Caco-2 (cell line): ENCODE measurements at places on chromosomes 3 and 15.

DNA sequence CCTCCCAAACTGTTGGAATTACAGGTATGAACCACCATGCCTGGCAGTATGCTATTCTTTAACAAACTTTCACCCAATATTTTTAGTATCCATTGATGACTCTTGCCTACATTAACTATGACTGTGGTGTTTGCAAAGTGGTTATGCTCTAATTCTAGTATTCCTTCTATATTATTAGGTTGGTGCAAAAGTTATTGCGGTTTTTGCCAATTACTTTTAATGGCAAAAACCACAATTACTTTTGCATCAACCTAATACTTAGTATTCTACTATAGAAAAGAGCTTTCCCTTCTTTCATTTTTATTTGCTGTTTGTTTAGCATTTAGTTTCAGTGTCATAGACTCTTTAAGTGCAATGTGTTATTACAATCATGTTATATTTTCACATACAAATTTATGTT is 760.6 kb downstream of the NR2F2 start:
- no peak for DNase-seq

GRCh38 chr3:57992452-57993213 is 15.6 kb upstream of the FLNB start:
- peak; percentile 93 for DNase-seq

- DNase-seq: no peak
Measured at GRCh38 chr3:124558991-124559845, 171.0 kb upstream of the UMPS start.

DNA sequence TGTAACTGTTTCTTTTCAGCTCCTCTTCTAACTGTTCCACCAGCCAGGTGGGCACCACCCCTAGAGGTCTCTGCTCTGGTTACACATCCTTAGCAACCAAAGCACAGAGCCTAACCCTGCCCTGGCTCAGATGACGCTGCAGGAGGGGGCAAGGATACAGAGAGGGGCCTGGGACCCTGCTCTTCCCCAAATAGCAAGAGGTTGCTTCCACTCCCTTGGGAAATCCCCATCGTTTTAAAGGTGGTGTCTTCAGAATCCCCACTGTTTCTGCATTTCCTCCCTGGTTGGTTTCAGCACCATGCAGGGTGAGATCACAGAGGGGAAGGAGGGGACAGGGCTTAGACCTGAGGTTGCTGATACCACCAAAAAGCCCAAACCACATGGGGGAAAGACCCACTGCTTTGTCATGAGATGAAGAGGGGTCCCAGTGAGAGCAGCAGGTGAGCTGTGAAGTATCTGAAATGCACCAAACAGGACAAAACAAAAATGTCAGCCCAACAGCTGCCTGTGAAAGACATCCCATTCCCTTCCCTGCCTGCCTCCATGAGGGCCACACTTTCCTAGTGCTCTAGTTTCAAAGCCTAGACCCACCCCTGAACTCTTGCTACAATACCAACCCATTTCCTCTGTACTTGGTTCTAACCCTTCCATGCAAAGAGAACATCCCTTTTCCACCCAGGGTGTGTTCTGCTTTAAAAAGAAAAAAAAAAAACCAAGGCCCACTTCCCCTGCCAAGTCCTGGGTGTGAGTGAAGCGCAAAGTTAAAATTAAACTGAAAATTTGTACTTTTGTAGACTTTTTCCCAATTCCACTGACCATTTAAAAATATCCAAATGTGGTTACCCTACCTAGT is 29.0 kb downstream of the ANP32A start:
- DNase-seq: no peak

DNA sequence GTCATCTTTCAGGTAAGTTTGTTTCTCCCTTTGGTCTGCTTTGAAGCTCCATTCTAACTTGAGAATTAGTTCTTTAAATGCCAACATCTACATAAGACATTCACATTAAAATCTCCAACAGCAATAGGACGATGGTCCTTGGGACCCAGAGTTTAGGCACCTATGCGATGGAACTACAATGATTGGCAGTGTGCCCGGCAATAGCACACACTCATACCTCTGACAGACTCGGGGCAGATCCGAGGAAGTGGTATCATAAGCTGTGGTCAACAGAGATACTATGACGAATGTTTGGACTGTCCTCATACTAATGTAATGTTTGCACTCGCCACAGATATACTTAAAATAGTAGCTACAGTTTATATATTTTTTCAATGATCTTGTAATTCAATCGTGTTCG is 34.2 kb upstream of the NR2F2 start:
- no peak for DNase-seq

DNA sequence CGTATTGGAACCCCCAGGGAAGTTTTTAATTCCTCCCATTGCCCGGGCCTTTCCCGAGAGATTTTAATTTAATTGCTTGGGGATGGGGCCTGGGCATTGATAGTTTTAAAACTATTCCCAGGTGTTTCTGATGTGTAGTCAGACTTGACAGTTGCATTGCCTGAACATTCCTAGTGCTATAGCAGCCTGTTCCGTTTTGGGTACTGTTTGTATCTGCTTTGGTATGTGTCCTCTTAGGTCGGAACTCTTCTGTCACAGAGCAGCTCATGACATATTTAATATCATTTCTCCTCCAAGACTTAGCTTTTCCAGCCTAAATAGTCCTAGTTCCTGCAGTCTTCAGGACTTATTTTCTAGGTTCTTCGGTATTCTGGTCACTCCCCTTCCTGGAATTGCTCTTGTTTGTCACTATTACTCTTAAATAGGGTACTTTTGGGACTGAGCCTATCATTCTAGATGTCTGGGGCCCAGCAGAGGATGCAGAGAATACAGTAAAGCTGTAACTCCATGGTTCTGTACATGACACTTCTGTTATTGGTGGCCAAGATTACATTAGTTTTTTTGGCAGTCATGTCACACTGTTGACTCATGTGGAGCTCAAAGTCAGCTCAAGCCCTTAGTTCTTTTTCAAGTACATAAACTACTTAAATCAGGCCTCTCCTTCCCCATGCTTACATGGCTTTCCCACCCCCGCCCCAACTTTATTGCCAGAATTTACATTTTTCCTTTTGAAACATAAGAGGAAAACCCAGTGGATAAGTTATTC is 81.5 kb downstream of the BBX start:
- DNase-seq: no peak

DNA sequence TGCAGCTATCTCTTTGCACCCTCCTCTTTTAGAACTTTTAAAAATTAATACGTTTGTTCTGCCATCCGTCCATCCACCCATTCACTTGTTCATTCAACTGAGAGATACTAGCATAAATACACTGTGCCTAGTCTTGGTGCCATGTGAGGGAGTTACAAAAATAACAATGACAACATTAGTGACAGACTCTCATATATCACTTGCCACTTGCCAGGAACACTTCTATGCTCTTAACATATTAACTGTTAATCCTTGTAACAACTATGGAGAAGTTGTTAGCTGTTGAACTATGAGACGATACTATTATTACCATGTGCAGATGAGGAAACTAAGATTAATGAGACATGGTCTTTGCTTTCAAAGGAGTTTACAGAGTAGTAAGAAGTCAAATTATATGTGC is 33.6 kb downstream of the RPL39L start:
- DNase-seq: no peak

- DNase-seq: peak; percentile 57
Measured at GRCh38 chr15:35293353-35294130, 208.4 kb upstream of the NANOGP8 start.

- no peak for DNase-seq
Measured at GRCh38 chr3:140585828-140586227, 92.0 kb upstream of the TRIM42 start.

DNA sequence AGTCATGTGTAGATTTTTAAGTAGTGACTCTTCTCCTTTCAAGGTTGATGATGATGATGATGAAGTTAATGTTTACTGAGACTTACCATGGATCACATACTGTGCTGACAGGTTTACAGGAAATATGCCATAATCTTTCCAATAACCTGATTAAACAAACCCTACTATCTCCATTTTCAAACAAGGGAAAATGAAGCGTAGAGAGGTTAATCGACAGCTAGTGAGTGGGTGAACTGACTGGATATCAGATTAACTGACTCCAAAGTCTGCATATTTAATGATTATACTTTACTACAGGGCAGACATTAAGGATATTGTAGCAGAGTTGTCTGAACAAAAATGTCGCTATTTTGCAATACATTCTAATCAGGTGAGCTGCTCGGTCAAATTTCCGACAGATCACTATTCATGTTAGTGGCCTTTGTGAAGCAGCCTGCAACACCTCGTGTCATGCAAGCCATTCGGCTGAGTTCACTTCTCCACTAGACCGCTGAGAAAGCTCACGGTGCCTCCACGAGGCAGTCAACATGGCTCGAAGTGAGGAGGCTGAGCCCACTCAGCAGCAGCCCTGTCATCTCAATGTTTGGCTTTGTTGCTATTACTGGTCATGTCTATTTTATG is 264.2 kb downstream of the NFKBIZ start:
- DNase-seq: peak; percentile 77
